ENCODE measurements at places on chromosomes 6 and 20. TPM values are rescaled to one million over a fixed set of nuclear protein-coding genes. Genes with fewer than 3 reads are reported as not detected.

Gene GNMT
- total RNA-seq = 1.2 TPM

Gene PNISR
- total RNA-seq = 310 TPM

Gene SLC24A3
- not detected for total RNA-seq

Gene C6orf163
- 1.4 TPM for total RNA-seq

Gene BPIFB4
- total RNA-seq = not detected

Gene SOBP
- total RNA-seq = 0.17 TPM

- peak; percentile 85 for DNase-seq
Observed at GRCh38 chr6:42104095-42104803, 38.2 kb downstream of the C6orf132 start.

DNA sequence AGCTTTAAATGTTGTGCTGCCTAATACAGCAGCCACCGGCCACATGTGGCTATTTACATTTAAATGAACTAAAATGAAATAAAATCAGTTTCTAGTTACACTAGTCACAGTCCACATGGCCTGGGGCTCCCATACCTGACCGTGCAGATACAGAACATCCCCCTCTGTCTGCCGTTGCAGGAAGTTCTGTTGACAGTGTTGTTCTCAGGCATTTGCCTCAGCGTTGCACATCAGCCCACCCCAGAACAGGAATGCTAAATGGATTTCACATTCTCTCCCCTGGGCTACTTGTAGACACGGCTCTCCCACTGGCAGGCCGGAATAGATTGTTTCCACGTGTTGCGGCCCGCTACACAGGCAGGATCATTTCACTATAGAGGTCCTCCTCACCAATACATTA is 26.3 kb downstream of the JAG1 start:
- no peak for DNase-seq

- DNase-seq = no peak
Observed at GRCh38 chr20:25285091-25285647, 37.3 kb downstream of the PYGB start.

- DNase-seq = no peak
Observed at GRCh38 chr6:33963136-33963750, 159.4 kb upstream of the MLN start.

GRCh38 chr6:15421945-15422733 is 176.3 kb downstream of the JARID2 start:
- DNase-seq = no peak

DNA sequence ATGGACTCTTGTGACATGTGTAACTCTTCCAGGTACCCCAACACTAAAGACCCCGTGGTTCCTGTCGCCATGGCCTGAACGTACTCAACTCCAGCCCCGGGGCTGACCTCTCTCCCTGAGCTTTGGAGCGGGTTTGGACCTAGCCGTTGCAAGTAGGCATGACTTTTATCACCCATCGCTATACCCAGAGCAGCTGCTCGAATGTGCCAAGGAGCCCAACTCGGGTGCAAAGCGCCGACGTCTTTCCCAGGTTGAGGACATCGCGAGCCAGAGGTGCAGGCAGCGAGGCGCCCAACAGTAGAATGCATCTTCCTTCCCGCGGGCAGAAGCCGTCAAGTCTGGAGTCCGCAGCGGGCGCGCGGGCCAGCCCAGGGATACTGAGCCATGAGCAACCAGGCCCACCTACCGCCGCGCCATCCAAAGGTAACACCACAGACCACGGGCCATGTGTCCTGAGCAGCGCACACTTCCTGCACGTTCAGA is 5.7 kb upstream of the LAMP5 start:
- no peak for DNase-seq

DNA sequence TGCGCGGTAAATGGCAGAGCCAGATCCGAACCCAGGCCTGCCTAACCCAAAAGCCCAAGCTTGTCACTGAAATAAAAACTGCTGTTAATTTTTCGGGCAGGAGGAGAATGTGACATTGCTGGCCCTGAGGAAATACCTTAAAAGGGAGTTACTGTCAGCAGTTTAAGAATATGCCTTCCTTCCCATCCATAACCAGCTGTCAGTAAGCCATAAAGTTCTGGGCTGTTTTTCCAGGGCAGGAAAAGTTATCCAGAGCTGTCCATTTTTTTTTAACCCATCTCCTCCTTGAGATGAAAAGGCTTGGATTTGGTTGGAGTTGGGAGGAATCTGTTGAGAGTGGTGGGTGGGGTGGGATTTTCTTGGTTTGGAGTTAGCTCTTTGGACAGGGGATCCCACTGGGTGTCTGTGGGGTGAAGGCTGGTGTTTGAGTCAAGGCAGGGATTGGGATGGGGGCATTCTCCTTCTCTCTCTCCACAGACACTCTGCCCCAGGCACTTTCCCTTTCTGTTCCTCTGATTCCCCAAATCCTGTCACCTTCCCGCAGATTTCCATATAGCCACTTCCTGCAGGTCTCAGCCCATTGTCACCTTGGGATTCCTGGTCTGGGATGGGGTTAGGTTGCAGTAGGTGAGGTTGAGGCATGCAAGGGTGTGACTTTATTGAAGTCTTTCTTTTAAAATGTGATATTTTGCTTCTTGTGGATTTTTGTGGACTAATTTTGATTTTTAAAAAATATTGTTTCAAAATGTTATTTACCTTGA is 4.3 kb upstream of the KCNG1 start:
- DNase-seq = no peak

DNA sequence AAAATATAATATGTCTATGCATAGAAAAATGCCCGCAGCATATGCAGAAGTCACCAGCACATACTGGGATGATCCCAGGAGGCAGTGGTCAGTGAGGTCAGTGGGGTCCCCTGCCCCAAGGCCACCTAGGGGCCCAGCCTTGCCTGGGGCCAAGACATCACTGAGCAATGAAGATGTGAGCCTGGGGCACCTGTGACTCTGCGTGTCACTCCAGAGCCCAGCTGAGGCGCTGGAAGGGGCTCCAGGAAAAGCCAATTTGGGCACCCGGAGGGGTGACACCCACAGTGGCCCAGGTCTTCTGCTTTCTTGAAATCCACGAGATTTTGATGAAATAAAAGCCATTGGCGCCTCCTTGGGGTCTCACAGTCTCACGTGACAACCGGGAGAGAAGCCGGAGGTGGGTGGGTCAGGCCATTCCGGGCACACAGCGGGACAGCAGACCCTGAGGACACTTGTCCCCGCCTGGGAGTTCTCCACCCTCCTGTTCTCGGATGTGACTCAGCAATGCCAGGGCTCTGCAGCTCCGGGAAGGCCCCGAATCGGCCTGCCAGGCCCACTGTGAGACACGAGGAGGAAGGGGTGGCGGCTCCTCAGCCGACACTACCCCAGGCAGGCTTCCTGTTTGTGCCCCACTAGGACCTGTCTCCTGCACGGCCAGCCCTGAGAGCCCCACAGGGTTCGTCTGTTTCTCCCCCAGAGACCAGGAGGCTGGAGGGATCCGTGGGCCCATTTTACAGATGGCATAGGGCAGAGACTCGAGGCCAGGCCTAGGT is 24.4 kb upstream of the SLCO4A1 start:
- peak; percentile 55 for DNase-seq

- no peak for DNase-seq
Observed at GRCh38 chr6:146928503-146928902, 275.7 kb upstream of the STXBP5 start.

DNA sequence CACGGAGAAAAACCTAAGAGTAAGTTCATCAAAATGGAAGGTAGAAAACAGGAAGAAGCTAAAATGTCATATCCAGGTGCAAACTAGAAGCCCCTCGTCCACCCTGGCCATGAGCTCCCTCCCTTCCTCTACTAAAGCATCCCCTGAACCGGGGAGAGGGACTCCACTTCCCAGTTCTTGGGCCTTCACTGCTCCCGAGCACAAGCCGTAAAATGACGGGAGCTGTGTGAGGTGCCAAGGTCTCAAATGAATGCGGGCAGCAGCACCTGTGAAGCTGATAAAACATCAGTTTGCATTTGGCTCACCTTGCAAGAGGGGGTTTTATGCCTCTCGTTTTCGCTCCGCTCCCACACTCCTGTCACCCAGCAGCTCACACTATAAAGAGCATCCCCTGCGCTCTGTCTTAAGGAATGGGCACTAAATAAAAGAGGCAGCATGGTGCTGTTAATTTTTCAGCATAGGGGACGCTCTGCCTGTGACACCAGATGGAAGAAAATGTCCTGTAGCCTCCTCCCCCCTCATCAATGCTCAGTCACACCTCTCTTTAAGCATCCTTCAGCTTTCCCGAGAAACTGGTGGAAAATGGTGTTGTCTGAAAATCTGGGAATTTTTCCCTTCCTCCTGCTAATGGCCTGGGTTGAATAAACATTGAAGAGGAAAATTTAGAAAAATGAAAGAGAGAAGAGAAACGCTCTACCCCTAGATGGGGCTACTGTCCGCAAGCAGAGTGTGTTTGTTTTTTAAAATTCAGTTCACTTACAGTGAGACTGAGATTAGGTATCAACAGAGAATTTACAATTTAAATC is 563.0 kb upstream of the AGPAT4 start:
- DNase-seq = no peak

DNA sequence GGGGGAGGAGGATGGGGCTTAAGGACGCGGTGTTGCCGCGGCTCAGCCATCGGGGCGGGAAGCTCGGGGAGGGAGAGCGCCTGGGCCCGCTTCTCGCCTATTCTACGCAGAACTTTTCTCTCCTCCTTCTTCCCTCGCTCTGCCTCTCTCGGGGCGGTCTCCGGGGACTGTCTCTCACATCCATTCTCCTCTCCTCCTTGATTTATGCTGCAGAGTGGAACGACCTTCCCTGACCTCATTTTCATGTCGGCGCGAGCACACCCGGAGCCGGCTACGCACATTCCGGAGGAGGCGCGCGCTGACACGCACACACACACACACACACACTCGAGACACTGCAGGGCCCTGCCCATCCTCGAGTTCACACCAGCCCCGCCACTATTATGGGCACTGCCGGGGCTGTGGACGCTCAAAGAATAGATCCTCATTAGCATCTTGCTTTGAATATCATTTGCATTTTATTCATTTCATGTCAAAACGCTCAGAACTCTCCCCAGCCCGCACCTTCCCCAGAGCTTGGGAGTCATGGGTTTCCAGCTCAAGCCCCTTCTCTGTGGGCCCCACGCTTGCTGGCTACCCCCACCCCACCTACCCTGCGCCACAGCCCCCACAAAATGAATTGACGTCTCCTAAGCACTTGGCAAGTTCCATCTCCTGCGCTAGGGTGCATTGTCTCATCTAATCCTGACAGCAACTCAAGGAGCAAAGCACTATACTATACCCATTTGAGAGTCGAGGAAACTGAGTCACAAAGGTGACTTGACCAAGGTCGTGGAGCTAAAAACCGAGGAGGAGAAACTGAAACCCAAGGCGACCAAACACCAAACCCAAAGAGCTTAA is 36.8 kb downstream of the NCR2 start:
- no peak for DNase-seq

GRCh38 chr6:165448210-165448609 is 138.8 kb upstream of the C6orf118 start:
- no peak for DNase-seq

DNA sequence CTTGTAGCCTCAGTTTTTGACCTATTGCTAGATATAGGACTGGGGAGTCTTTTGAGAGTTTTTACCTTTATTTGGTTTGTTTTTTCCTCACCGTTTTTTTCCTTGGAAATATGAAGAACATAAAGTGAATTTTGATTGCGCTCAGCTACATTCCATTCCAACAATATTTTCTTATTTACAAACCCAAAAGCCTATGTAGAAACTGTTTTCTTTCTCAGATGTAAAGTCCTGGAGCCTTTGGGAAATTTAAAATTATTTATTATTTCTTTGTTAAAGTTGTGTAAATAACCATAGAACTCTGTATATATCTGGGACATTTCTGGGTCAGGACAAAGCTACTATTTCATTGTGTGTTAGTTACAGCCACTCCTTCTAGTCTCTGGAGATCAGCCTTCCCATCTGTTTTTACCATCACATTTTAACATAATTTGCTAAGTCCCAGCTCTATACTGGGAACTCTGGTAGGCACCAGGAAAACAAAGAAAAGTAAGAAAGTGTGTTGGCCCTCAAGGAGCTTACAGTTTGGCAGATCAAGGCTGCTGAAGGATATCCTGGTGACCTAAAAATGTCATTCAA is 68.8 kb downstream of the JAG1 start:
- DNase-seq = no peak

DNA sequence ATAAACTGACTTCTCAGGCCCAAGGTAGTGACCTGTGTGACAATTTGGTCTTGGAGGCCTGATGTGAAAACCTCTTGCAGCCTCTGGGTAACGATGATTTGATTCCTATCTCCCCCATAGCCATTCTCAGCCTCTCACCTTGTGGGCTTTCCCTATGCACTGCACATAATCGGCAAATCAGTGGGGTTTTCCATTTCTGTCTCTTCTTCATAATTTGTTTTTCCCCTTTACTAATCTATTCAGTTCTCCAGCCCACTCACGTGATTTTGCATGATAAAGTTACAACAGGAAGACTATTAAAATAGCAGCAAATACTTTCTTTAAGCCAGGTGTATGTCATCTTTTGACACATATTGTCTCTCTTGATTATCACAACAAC is 893.7 kb downstream of the TFAP2A start:
- DNase-seq = no peak

GRCh38 chr6:71345476-71346333 is 57.1 kb downstream of the OGFRL1 start:
- no peak for DNase-seq

DNA sequence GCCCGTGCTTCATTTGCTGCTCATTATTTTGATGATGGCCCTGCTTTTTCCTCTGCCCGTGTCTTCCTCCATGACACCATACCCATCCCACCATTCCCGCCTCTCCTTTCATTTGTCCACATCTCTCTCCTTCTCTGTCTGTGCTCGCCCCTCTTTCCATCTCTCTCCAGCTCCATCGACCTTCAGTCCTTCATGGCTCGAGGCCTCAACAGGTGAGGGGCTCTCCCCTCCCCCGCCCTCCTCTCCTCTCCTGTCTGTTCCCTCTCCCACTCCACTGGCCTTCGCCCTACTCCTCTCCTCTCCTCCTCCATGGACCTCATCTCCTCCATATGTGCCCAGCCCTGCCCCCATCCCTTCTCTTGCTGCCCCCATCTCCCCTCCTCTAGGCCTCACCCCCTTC is 12.1 kb upstream of the ZBTB9 start:
- DNase-seq = no peak

GRCh38 chr6:11865680-11866300 is 87.2 kb upstream of the ADTRP start:
- no peak for DNase-seq

DNA sequence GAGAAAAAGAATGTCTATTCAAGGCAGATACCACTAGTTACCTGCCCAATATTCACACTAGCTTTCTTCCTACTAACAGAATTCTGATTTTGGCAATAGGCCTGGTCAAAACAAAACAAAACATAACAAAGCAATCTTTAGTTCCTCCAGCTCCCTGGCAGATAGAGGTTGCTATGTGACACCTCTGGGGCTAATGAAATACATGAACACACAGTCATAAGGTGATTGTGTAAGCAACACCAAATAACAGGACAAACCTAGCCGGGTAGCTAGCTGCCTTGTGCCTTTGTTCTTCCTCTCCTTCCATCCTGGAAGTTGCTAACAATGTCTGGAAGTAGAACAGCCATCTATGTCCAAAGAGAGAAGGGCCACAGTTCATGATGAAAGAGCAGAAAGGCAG is 6.0 kb upstream of the HMGN3 start:
- DNase-seq = no peak

All from CD4-positive, alpha-beta T cell (primary cell).